Left colon (tissue), 2 donors: ENCODE measurements at places on chromosomes 11 and 22. TPM values are rescaled to one million over a fixed set of nuclear protein-coding genes. Genes with fewer than 3 reads are reported as not detected.

GRCh38 chr22:48870436-48870835 lies 957.2 kb downstream of the BRD1 start:
- DNase-seq = peak; percentile 10

GRCh38 chr11:36056160-36056751 lies 112.4 kb downstream of the LDLRAD3 start:
- DNase-seq = no peak

DNA sequence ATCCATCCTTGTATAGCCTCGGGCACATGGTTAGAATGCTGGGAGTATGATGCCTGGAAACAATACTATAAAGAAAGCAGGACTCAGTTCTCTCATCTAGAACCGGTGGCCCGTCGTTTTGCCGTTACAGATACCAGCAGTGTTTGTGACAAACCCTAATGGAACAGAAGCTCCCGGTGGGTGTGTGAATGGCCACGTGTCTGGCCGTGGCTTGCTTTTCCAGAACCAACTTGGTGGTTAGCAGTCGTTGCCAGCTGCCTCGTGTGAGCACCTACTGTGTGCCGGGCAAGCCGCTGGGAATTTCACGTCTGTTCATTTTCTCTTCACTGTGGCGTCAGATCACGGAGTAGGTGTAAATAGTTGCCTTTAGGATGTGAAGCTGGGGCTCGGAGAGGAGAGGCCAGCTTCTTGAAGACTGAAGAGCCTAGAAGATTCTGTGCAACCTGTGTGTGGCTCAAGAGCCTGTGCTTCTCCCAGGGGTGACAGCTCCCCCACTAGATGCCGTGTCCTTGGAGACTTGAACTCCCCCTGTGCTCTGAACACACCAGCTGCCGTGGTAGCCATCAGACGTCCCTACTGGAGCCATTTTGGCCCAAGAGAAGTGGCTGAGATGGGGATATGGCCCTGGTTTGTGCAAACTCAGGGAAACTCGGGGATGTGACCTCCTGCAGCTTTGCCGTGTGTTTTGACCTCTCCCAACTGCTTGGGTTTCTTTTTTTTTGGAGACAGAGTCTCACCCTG lies 57.5 kb upstream of the PPARA start:
- DNase-seq = no peak

- DNase-seq = no peak
Measured at GRCh38 chr11:2536440-2536989, 91.7 kb downstream of the KCNQ1 start.

MOGAT2 gene
- total RNA-seq = 204 TPM

DNA sequence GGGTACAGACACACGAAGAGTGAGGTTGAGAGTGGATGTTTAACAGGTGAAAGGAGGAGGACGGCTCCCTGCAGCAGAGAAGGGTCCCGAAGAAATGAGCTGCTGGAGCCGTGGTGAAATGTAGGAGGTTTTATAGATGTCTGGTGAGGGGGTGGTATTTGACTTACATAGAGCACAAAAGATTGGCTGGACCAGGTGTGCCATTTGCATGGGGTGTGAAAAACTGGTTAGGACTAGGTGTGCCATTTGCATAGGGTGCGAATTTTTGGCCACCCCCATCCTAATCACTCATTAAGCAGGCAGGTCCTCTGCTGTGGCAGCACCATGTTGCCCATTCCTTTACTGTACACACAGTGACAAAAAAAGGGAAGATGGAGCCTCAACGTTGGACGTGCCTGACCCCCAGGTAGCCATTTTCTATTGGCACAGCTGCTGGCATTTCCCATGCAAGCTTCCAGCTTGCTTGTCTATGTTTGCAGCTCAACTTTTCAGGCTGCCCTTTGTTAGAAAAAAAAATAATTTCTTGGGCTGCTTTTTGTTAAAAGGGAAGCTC lies 581.7 kb upstream of the B3GAT1 start:
- DNase-seq = no peak

- DNase-seq = no peak
Measured at GRCh38 chr22:45308391-45308956, 1.3 kb upstream of the FAM118A start.
